Nucleus accumbens (tissue), 56 donors: ENCODE measurements at places on chromosomes 6 and 20.

GRCh38 chr20:1848373-1848772, 46.8 kb upstream of the SIRPA start:
- no peak for DNase-seq

GRCh38 chr20:15986690-15987089, 586.6 kb downstream of the KIF16B start:
- no peak for DNase-seq

GRCh38 chr6:85096976-85097375, 332.6 kb upstream of the TBX18 start:
- DNase-seq, result no peak

DNA sequence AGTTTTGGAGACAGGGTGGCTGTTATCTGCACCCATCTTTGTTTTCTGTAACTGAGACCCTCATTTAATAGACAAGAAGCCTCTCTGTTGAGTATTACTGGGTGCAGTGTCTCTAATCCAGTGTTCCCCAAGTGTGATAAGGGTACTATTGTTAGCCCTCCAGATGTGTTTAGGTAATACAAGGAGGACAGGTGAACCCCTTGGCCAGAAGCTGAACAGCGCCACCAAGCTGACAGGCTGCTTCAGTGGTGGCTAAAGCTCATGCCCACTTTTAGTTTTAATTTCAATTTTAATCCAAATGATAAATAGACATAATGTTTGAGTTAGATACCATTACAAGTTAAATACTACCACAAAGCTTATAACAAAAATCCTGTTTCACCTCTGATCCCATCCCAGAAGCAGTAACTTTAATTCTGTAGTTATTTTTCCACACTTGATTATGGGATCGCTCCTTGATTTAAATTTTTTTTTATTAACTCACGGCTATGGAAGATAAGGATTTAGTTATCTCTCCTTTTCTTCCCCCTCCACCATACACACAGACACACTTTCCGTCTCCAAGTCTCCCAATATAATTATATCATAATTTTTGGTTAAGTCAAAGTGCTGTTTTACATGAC, 8.4 kb upstream of the STK35 start:
- DNase-seq, result no peak

DNA sequence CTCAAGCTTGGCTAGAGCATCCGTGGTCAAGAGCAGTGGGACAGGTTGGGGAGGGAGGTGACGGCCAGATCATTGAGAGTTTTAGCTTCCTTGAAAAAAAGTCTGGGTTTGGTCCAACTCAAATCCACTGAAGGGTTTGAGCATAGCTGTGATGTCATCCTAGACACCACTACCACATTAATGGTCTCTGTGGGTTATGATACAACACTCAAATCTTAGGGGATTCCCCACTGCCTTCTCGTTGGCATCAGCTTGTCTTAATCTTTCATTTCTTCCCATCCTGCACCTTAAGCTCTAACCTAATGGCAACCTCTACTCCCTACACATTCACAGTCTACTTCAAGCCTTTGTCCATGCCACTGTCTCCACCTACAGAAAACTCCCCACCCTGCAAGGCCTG, 77.3 kb downstream of the BMP6 start:
- DNase-seq, result no peak

DNA sequence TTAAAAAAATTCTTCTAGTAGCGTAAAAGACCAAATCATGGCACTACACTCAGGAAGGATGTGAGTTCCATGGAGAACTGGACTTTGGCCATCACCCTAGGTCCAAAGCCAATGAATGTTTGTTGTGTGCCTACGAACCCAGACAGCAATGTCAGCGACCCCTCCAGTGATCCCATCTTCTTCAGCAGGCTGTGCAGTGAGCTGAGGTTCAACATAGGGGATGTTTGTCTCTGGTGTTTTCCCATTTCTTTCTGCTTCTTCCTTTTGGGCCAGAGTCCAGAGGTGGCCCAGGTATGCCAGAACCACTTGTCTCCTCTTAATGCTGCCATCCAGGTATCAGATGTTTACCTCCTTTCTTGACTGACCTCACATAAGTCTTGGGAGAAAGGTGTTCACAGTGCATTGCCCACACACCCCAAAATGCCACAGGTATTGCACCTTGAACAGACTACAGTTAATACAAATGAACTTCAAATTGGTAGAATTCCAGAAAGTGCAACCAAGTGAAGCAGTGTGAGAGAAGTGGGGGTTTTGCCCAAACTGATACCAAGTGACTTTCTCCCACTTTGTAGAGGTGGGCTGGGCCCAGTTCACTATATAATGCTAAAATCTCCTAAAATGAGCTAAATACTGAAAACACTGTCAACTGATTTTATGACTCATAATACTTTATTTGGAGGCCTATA, 14.1 kb downstream of the KIZ start:
- no peak for DNase-seq

GRCh38 chr6:111980143-111980542, 73.8 kb upstream of the CCN6 start:
- DNase-seq, result no peak

DNA sequence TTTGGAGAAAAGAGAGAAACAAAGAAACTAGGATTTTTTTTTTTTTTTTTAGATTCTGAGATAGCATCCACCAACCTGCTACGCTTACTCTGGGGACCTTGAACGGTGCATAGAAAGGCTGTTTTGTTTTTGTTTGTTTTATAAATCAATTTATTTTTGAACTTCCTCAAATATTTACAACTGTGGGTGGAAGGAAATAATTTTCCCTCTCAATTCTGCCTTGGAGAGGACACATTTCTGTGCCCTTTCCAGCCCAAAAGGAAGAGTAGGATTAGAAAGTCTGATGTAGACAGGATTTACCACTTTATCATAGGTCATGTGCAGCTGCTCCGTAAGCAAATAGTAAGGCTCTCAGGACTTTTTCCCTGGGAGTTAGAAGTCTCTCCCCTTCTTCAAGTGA, 190.5 kb downstream of the NKAIN2 start:
- DNase-seq, result no peak

DNA sequence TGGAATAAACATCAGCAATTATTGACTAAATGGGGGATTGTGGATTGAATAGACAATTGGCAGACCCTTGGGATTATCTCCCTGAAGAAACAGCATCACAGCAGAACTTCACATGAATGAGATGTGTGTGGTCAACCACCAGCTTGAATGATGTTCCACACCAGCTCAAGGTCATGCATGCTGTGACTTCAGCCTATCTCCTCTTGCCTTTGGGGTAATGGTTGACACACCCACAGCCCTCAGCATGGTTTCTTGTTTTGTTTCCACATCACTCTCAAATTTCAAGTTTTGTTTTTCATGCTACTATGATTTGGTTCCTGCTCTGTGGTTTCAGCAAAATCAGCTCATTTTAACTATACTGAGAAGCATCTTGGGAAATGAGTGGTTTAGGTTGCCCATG, 94.3 kb downstream of the PAK5 start:
- DNase-seq, result no peak

DNA sequence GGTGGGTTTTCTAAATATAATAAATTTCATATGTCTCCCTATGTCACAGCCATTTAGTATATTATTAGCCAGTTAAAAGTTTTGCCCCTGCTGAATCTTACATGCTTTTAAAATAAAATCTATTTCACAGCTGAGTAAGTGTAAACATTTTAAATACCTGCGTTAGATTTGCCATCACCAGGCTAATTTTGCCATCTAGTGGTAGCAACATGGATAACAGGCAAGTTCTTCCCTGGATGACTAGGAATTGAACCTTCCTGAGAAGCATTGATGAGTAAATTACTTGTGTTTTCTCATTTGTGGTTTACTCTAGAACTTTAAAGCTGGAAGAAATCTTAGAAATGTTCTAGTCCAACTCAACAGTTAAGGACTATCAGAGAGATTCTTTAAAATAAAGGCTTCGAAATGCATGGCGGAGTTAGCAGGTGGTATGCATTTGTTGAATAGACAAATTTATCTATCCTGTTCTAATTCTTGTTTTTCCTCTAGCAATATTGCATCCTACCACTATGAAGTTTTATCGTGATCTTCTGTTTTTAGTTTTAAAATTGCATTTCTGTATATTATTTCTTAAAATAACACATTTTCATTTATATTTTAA, 2.6 kb downstream of the PRSS35 start:
- DNase-seq, result no peak

- DNase-seq, result no peak
Measured at GRCh38 chr6:5672581-5673011, 334.1 kb downstream of the NRN1 start.

- DNase-seq, result no peak
Measured at GRCh38 chr20:61673152-61673847, 392.4 kb downstream of the TAF4 start.

DNA sequence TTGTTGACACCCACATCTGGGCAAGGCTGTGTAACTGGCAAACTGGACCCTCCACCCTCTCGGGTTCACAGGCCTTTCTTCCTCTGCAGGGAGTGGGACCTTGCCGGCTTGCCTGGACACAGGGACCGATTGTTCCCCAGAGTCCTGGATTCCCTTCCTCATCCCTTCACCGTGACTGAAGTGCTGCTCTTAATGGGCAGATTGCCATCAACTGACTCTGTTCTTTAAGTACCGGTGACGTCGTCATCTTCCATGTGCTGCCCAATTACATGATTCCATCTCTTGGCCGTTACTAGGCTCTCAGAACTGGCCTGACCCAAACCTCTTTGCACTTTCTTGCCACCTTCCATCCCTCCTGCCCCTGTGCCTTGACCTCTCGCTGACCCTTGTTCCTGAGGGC, 85.4 kb downstream of the EYA4 start:
- no peak for DNase-seq

- DNase-seq, result no peak
Measured at GRCh38 chr20:37404461-37404890, 58.5 kb downstream of the SRC start.

DNA sequence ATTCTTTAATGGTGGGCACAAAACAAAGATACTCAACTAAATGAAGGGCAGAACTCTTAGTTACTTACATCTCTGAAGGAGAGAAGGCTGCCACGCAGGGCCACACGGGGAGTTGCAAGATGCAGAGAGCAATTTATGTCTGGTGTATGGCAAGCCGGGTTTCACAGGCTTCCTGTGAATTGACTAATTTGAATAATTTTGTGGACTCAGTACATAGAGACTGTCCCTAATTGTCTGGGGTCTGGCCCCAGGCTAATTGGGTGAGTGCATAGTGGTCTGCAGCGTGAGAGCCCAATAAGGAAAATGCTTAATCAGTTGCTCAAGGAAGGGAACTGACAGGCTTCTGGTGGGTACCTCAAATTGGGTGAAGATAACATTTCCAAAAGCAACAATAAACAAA, 205.7 kb downstream of the OTOR start:
- DNase-seq, result no peak

DNA sequence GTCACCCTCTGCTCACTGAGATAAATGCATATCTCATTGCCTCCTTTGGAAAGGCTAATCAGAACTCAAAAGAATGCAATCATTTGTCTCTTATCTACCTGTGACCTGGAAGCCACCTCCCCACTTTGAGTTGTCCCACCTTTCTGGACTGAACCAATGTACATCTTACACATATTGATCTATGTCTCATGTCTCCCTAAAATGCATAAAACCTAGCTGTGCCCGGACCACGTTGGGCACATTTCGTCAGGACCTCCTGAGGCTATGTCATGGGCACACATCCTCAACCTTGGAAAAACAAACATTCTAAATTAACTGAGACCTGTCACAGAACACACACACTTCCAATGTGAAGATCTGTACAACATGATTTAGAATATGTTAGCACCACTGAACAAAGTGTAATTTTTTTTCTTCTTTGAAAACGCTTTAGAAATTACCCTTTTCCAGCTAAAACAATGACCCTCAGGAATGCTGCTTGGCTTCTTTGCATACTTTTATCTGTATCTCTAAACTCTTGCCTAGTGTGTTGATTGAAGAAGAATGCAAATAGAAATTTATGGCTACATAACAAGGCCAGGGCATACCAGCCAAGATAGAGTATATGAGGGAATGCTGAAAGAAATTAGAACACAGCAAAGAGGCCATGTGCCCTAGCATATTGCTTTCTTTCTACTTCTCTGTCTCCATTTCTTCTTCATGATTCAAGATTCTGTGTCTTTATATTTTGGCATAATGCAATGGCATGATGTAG, 84.6 kb upstream of the DST start:
- DNase-seq, result no peak
